ENCODE measurements at places on chromosomes 6 and 20. TPM values are rescaled to one million over a fixed set of nuclear protein-coding genes. Genes with fewer than 3 reads are reported as not detected.

RBM24 gene
- polyA plus RNA-seq, result 1.6 TPM

SLC32A1 gene
- not detected for polyA plus RNA-seq

- DNase-seq, result peak; percentile 48
Observed at GRCh38 chr6:44255871-44256774, 1.2 kb downstream of the SLC35B2 start.

DNA sequence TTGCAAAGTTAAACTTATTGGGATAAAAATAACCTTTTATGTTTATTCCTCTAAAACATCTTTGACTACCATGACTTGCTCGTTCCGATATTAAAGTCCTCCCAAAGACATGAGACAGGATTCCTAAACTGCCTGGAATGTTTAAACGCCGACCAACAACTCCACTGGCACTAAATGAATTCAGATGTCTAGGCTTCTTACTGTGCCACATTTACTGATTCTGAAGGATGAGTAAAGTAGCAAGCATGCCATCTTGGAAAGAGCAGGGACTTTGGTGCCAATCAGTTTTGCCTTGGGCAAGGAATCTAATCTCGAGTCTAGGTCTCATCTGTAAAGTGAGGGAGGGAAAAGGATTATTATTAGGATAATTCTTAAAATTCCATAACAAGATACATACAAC is 25.3 kb downstream of the MBOAT1 start:
- DNase-seq, result no peak

DNA sequence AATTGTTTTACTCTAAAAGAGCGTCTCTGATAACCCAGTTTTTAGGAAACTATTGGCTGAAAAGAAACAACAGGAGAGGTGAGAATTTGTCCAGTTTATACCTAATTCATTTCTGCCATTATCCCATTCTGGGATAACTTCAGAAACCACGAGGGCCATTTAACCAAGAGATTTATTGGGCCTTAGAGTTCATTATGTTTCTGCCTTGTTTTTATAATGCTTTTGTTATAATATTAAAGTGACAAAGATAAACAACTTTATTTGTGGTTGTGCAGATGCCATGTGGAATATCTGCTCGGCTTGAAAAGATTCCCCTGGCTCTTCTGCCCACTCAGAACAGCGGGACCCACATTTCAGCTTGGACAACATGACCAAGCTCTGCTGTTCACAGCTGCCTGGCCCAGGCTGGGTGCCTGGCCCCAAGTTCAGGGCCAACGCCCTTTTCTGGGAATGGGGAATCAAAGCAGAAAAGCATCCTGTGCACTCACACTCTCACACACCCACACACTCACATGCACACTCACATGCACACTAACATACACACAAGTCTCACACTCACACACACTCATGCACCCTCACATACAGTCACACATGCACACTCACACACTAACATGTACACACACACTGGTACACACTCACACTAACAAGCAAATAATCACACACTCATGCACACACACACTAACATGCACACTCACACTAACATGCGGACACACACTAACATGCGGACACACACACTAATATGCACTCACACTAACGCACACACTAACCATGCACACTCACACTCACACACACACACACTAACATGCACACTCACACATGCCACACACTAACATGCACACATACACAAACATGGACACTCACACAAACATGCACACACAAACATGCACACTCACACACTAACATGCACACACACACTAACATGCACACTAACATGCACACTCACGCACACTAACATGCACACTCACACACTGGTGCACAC is 86.7 kb upstream of the NEDD9 start:
- no peak for DNase-seq

Measured in stomach (tissue), 19 donors.